ENCODE measurements at places on chromosomes 5 and 9.
A peak's percentile ranks its signal among the peaks of the same experiment; 100 is the strongest.

DNA sequence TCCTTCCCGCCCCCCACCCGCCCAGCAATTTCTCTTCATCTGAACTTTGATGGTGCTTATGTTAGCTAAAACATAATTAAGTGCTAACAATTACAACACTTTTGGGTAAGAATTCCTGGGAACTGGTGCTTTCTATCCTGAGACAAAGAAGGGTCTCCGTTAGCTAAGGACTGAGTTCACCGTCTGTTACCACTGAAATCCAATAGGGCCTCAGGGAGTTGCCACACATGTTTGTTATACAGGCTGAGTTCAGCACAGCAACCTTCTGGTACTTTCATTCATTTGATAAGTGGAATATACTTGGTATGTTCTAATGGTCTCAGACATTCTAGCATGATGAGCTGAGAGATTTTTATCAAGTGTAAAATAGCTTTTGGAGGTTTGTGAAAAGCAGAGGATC, 437.9 kb downstream of the EFNA5 start:
- no peak for DNase-seq

GRCh38 chr5:10474521-10475075, 32.9 kb downstream of the ROPN1L start:
- no peak for DNase-seq

DNA sequence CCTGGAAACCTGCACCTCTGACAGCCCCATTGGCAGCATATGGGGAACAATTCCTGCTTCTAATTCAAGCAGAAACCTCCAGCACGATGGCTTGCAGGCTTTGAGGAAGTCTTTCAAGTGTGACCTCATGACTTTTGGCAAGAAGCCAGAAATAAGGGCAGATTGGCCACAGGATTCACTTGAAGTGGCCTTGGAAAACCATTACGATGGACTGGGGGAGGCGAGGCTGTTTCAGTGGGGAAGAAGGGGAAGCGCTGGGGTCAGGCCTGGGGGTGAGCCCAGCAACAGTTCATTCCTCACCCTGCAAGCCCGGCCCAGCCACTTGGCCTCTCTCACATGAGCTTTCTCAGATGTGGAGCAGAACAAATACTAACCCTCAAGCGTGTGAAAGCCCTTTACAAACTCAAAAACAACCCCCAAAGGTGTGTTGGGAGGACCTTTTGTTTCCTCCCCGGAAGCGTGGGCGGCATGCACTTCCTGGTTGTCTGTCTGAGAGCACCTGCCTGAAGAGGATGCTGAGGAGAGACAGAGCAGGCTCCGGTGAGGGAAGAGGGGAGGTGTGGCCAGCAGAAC, 26.9 kb upstream of the EEIG1 start:
- peak; percentile 85 for DNase-seq

DNA sequence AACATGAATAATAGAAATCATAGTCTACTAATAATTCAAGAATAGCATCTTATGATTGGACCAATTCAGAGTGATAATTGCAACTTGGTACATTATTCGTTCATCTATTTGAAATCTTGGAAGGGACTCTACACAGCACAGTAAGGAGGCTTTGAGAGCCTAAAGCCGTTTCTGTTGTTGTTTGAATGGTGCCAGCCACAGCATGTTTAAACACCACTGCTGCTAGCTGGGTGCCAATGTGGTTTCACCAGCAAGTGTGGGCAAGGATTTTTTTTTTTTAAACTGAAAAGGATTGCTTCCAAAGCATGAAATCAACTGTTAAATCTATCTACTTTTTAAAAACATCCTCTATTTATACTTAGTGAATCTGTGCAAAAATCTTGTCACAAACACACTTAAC, 253.9 kb upstream of the MAP3K1 start:
- no peak for DNase-seq

GRCh38 chr9:28922891-28923290, 1349.6 kb upstream of the C9orf72 start:
- no peak for DNase-seq

GRCh38 chr9:110975969-110976368, 62.3 kb downstream of the LPAR1 start:
- no peak for DNase-seq

GRCh38 chr5:132411304-132412013, 41.9 kb downstream of the SLC22A5 start:
- DNase-seq, result no peak

DNA sequence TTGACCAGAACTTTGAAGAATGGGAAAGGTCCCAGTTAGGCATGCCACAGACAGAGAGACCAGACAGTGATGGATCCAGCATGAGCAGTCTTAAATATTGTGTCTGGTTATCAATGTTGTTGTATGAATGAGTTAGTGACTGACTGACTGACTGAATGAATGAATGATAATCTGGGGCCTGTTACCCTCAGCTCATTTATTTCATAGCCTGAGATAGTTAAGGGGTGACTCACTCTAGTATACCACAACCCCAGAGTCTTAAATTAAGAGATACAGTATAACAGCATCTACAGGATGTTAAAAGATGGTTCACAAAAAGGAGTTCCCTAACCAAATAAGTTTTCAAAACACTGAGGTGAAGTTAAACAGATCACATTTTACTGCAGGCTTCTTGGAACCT, 133.5 kb downstream of the SGCD start:
- no peak for DNase-seq

DNA sequence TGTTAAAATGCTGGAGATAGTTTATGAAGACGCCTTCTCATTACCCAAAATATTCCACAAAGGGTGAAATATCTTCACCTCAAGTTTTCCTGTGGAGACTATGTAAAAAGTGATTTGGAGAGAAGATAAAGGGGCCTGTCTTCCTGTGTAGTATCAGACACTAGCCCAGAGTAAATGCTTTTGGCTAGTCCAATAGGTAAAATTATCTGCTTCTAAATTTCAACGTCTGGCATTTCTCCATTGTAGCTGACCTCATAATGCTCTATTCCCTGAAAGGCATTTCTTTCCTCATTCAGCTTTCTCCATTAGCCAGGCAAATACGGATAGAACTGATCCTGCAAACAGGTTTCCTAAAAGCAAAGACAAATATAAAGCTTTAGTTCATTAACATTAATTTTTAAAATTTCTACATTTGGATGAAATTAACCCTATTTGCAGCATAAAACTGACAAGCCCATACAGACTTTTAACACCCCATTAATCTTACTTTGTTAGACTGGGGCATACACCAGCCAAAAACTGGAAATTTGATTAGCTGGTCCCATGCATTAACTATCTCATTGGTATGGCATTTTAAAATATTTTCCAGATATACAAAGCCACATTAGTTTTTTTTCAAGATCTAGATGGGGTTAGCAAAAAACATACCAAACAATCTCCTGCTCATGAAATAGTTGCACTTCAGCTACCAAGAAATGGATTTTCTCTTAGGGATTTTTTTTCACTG, 548.8 kb downstream of the EFNA5 start:
- no peak for DNase-seq

GRCh38 chr9:81848472-81848871, 79.8 kb upstream of the SPATA31D4 start:
- no peak for DNase-seq

GRCh38 chr5:161676103-161676502, 9.4 kb upstream of the GABRA6 start:
- DNase-seq, result no peak

- no peak for DNase-seq
These were observed 6.6 kb upstream of the CEMIP2 start for GRCh38 chr9:71774920-71775319.

GRCh38 chr9:97563458-97564135, 62.1 kb downstream of the TMOD1 start:
- DNase-seq, result no peak

DNA sequence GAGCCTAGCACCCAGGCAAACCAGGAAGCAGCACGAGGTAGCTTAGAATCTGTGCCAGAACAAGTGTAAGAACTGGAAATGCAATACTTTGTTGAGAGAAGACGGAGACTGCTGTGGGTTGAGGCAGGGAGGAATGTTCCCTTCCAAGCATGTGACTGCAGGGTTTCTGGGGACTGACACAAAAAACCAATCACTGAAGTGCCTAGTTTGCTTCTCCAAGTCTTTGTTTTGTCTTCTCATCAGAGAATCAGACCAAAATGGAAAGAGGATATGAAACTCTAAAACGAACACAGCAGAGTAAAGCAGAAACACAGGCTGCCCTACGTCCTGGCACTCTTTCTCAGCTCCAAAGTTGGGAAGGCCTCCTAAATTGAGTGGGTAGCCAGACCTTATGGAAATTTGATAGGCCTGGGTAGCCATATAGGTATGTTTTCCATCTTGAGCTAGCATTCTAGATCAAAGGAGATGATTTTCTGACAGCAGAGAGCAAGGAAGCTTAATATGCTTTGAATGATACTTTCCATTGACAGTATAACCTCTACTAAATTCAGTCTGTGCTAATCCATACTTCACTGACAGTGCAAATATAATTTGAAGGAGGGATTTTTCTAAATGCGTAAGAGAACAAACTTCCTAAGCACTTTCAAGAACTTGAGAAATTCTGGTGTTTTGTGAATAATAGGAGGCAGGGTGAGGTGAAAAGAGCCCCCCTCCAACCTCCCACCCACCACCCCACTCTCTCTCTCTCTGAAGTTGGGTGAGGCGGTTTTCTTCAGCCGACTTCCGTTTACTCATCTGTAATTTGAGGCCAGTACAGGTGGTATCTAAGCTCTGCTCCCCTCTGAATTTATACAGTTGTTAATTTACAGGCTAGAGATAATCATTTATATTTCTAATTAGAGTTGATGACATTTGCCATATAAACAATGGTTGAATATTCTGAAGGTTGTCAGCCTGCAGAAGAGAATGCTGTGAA, 5.5 kb downstream of the ADRB2 start:
- no peak for DNase-seq

DNA sequence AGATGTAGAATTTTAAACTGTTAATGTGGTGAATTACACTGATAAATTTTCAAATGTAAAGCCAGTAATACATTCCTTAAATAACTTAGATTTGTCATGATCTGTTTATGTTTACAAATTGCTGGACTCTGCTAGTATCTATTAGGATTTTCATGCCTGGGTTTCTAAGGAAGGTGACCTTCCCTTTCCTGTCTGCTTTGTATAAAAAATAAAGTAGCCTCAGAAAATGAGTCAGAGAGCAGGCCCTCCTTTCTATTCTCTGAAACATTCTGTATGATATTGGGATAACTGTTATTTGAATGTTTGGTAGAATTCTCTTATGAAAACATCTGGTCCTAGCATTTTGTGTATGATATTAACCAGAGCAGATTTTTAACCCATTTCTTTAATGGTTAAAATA, 255.3 kb downstream of the SYK start:
- DNase-seq, result no peak

GRCh38 chr9:136046554-136046920, 48.6 kb downstream of the NACC2 start:
- DNase-seq, result no peak

- DNase-seq, result no peak
These were observed 333.2 kb downstream of the NDUFS4 start for GRCh38 chr5:53893626-53894025.

GRCh38 chr5:96752341-96753016, 55.3 kb downstream of the ERAP1 start:
- DNase-seq, result no peak

- DNase-seq, result no peak
These were observed 79.3 kb downstream of the FOXD1 start for GRCh38 chr5:73369278-73369677.

DNA sequence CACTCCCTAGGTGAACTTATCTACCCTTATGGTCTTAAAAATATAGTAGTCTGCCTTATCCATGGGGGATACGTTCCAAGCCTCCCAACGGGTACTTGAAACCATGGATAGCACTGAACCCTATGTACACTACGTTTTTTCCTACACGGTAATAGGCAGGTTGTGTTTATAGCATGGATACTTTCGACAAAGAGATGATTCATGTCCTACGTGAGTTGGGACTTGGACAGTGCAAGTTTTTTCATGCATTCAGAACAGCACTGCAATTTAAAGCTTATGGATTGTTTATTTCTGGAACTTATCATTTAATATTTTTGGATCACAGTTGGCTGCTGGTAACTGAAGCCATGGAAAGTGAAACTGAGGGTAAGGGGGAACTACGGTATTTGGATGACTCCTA, 88.1 kb downstream of the CNTLN start:
- no peak for DNase-seq

- DNase-seq, result no peak
These were observed 153.5 kb upstream of the S1PR3 start for GRCh38 chr9:88837731-88838130.
